ENCODE measurements at places on chromosomes 11 and 22.
A peak's percentile ranks its signal among the peaks of the same experiment; 100 is the strongest.

DNA sequence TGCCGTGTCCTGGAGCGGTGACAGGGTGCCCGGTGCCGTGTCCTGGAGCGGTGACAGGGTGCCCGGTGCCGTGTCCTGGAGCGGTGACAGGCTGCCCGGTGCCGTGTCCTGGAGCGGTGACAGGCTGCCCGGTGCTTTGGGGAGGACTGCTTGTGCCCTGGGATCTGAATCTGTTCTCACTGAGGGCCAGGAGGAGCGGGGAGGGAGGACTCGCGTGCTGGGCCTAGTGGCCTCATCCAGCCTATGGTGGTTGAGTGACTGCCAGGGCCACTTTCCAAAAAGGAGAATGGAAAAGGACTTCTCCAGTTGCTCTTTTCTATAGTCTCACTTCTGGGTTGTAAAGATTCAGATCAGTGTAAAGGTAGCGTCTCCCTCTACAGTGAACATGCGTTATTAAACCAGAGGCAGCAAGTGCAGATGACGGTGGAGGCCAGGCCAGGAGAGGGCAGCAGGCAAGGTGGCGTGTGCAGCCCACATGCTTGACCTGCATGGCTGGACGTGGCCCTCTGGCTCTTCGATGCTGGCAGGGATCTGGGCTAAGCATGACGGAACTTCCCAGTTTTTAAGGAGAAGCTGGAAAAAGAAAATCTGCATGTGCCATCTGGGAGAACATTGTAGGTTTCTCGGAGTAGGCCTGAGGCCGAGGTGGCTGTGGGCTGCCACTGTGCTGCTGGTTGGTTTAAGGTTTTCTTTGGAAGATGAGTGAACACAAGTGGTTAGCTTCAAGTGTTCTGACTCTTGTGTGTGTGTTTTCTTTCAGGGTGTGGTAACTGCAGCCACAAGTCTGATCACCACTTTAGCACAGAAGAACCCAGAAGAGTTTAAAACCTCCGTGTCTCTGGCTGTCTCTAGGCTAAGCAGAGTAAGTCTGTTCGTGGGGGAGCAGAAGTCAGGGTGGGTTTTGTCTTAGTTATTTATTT is 55.0 kb downstream of the AP2A2 start:
- no peak for DNase-seq

DNA sequence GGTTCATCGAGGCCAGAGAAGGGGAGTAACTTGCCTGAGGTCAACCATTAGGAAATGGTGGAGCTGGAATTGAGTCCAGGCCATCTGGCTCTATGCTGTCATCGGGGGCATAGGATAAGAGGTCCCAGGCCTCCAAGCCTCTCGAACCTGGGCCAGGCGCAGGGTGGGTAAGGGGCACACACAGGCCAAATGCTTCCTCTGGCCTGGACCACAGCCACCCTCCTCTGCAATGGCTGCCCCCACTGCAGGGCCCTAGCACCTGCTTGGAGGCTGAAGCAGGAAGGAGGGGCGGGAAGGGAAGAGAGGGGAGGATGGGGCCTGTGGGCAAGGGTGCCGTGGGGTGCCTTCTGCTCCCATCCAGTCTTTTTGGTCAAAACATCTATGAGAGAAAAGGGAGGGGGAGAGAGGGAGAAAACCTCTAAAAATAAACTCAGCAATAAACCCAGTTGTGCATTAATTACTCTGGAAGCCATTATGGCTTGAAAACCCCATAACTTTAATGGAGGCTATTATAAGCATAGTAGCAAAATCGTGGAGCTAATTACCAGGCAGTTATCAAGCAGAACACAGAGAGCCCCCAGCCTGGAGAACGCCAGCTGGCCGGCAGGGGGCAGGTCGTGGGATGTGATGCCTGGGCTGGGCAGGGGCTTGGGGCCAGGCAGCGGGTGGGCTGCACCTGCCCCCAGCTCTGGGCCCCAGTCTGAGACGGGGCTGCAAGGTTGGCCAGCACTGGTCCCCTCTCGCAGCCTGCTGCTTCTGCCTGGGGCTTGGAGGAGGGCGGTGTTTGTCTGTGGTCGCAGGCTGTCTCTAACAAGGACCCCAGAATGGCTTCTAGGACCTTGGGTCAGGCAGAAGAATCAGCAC is 21.1 kb downstream of the B3GAT1 start:
- no peak for DNase-seq

- peak; percentile 11 for DNase-seq
These were observed 16.1 kb downstream of the MS4A6E start for GRCh38 chr11:60343094-60343704.

DNA sequence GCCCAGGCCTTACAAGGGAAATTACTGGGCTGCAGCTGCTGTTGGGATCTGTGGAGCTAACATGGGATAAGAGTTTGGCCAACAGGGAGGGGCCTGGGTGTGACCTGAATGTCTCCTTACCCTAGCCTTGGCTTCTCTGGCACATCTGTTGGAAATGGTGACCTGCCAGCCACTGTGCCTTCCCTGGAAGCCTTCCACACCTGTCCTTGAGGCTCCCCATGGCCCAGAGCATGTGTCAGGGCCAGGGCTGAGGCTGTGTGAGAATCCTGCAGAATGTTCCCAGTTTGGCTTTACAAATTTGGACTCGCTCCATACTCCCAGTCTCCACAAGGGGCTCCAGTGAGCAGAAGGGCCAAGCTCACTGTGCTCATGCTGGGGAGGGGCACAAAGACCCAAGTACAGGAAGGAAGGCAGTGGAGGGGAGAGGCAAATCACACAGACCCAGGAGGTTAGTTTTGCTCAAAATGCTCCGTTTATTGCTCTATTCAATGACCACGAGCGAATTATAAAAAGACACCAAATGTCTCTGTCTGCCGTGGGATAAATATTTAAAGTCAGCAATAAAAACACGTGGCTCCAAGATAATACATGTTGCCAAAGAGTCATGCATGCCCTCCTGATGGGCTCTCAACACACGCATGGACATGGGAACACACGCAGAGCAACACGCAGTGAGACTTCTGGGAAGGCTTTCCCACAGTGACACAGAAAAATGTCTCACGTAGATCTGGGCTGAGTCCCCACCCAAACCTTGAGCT is 1.7 kb upstream of the IGSF22 start:
- peak; percentile 13 for DNase-seq
